ENCODE measurements at places on chromosomes 2 and 18.
A peak's percentile ranks its signal among the peaks of the same experiment; 100 is the strongest.

DNA sequence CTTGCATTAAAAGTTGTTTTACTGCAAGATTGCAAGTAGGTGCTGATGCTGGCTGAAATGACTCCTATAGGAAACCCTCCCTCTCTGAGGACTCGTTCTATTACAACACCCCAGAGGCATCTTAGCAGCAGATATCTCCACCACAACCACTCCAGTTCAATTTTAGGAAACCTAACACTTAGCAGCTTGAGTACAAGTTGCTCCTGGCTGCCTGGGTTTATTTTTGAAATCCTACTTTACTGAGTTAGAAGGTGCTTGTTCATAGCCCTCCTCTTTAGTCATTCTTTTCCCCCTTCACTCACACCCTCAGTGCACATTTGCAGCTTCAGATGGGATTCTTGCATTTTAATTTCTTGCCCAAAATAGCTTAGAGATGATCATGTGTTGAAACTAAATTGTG, 111.5 kb downstream of the MTCL1 start:
- DNase-seq: no peak

DNA sequence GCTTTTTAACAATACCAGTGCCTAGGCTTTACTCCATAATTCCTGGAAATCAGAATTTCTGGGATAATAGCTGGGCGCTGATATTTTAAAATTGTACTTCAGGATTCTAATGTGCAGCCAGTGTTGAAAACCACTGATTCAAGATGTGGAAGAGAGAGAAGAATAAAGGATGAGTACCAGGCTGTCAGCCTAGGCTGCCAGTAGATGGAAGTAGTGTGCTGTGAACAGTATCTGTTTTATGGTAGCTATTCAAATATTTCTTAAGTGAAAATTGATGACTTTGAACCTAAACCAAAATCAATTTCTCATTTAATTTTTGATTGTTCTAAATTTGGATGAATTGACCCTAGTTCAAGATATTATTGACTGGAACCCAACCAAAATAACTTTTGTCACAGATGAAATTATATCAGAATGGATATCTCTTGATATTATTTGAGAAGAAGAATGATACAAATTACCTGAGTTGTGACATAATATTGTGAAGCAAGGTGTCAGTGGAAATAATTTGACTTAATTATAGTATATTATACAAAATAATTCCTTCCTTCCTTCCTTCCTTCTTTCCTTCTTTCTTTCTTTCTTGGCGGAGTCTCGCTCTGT, 88.0 kb downstream of the COMMD1 start:
- DNase-seq: peak; percentile 51

DNA sequence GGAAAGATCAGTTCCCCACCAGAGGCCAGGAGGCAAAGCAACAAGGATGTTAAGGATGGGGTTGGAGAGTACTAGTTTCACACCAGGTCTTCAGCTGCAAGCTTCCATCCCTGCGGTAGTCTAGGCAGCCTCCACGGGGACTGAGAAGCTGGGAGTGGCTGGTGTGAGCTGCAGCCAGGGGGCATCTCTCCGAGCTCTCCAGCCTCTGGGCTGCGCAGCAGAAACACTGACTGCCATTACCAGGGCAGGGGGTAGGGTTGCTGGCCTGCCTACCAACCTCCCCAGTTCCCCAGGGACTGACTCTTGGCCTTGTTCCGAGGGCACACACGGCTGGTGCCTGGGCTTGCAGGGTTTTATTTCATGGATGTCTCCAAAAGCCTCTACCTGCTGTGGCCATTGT, 15.9 kb downstream of the GATA6 start:
- DNase-seq: no peak

DNA sequence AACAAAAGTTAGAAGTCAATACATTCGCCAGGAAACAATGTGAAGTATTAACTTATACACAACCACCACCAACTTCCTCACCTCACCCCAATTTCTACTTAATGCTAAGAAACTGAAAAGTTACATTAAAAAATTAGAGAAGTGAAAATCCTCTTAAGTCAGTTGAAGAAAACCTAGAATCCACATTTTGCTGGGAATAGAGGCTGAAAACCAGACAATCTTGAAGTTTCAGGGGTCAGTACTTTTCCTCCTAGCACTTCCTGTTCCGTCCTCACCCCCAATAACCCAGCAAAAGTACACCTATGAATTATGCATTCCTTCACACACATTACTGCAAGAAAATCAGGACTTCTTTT, 6.3 kb downstream of the YES1 start:
- no peak for DNase-seq

DNA sequence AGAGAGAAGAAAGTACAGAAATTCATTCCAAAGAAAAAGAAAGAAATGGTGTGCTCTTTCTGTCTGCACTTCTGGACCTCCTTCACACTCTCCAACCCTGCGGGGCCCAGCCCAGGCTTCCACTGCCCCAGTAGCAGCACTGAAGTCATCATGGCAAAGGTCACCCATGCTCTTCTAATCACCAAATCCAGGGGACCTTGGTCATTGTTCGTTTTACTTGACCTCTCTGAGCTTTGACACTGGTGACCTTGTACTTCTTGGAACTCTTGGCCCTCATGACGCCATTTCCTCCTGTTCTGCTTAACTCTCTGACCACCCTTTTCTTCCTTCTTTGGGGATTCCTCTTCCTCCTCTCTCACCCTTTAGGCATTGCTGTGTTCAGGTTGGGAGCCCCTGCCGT, 105.6 kb downstream of the SMAD7 start:
- DNase-seq: no peak

GRCh38 chr18:61173554-61173953, 159.7 kb upstream of the CDH20 start:
- DNase-seq: no peak

DNA sequence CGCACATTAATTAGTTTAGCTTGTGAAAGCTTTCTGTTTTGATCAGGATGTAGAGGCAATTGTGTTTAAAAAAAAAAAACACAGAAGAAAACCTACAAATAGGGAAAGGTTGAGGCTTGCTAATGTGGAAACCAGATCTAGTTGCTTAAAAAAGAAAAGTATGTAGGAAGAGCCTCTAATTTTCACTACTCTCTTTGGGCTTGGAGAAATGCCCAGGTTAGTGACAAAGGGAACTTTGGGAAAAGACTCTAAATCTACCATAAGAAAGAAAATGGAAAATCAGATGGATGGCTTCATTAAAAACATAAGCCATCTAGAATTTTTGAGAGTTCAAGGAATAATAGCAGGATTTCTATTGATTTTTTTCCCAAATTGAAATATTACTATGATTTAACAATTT, 47.3 kb upstream of the SLC38A11 start:
- DNase-seq: no peak

DNA sequence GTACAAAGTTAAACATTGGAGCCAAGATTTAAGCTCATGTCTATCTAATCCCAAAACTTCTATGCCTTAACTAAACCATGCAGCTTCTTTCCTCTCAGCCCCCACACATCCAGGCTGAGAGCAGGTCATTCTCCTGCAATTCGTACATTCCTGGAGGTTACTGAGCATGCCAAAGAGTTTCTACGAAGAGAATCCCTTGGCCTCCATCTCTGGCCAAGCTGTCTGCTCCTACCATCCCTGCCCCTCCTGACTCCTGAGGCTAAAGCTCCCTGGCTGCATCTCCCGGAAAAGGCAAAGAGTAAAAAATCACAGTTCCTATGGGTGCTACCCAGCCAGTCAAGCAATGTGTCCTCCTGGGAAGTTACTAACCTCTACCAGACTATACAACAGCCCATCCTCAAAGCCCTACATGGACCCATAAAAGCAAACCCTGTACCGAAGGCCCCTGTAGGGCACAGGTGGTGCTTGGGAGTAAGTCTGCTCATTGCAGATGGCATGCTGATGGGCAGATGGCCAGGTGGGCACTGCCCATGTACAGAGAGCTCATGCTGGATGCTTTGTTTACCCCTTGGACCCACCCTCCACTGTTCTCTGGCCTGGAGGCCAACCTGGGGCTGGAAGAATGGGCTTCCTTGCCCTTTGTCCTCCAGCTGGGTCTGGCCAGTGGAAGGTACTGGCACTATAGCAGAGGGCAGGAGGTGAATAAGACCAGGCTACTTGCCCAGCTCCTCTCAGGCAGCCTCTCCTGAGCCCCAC, 99.5 kb downstream of the TTC32 start:
- DNase-seq: no peak
